ENCODE measurements at places on chromosomes 5 and 9.
A peak's percentile ranks its signal among the peaks of the same experiment; 100 is the strongest.

GRCh38 chr5:57113481-57113880 is 60.4 kb upstream of the GPBP1 start:
- no peaks in the 10 kb centered on the region for H3K36me3 ChIP-seq
- DNase-seq, result no peak
- H3K4me3 ChIP-seq, result no peak overlapping the region
- no peaks in the 10 kb centered on the region for H3K27me3 ChIP-seq

DNA sequence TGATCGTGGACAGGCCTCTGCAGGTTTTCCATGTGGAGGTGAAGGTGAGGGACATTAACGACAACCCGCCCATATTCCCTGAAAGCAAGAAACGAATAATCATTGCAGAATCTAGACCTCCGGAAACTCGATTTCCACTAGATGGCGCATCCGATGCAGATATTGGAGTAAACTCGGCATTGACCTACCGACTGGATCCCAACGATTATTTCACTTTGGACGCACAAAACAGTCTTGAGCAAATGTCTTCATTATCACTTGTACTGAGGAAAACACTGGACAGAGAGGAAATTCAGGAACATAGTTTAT is 621 bp downstream of the PCDHA13 start:
- H3K27ac ChIP-seq, result no peak overlapping the region
- no peaks in the 10 kb centered on the region for H3K4me1 ChIP-seq
- H3K27me3 ChIP-seq, result no peaks in the 10 kb centered on the region
- H3K36me3 ChIP-seq, result no peaks in the 10 kb centered on the region
- no peak for DNase-seq

DNA sequence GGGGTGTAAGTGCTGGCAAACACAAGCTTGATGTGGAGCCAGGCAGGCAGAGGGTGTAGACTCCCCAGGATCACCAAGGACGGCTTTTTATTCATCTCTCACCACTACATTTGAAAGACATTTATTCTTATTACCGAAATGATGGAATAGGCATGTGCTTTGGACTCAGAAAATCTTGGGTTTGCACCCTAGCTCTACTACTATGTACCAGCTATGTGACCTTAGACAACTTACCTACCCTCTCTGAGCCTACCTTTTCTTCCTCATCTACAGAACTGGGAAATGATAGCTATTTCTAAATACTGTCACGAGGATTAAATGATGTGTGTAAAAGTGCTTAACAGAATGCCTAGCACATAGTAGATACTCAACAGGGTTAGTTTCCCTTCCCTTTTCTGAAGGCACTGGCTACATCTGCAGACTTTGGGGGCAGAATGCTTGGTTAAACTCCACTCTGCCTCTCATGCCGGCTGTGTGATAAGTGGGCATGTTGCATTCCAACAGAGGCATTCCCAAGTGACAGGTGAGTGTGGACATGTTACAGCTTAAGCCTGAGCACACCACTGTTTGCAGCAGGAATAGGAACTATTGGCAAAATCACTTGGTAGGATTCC is 94.8 kb downstream of the SLC1A3 start:
- H3K4me3 ChIP-seq, result no peak overlapping the region
- no peaks in the 10 kb centered on the region for H3K4me1 ChIP-seq
- no peak overlapping the region for H3K27ac ChIP-seq

GRCh38 chr5:65338606-65339151 is 143.0 kb downstream of the ADAMTS6 start:
- no peaks in the 10 kb centered on the region for H3K27me3 ChIP-seq
- DNase-seq, result no peak
- H3K36me3 ChIP-seq, result no peaks in the 10 kb centered on the region
- no peak overlapping the region for H3K4me3 ChIP-seq
- no peak overlapping the region for H3K27ac ChIP-seq
- H3K4me1 ChIP-seq, result no peaks in the 10 kb centered on the region

GRCh38 chr9:91055845-91056244 is 254.2 kb downstream of the SYK start:
- peaks cover 13% of the 10 kb centered on the region for H3K4me1 ChIP-seq
- H3K36me3 ChIP-seq, result no peaks in the 10 kb centered on the region
- no peak overlapping the region for H3K27ac ChIP-seq

DNA sequence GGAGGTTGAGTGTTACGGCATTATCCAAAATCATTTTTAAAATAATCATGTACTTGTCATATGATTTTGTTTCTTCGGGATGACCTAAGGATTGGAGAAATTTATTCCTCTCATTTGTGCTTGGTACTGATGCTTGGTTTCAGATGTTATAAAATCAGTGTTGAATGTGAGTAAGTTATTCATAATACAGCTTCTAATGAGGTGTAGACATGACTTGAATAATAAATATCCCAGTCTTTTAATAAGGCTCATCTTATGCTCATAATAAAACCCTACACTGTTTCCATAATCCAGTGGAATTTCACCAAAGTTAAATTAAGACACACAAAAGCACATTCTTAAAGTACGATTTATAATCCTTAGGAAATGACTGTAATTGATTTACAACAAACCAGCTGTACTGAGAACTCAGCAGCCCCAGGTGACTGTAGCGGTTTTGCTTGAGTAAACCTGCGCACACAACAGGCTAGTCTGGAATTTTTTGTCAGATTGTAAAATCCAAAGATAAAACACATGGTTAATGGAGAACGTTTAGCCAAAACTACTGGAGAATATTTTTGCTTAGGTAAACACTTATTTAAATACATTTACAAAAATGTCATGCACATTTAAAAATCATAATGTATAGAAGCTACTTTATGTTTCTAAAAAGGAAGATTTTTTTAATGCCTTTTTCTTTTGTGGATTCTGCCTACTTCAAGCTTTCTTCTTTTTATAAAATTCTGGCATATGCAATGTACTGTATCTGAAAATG is 609.8 kb upstream of the GRAMD2B start:
- DNase-seq, result no peak
- H3K27me3 ChIP-seq, result no peaks in the 10 kb centered on the region
- H3K36me3 ChIP-seq, result no peaks in the 10 kb centered on the region
- H3K27ac ChIP-seq, result no peak overlapping the region
- no peaks in the 10 kb centered on the region for H3K4me1 ChIP-seq

DNA sequence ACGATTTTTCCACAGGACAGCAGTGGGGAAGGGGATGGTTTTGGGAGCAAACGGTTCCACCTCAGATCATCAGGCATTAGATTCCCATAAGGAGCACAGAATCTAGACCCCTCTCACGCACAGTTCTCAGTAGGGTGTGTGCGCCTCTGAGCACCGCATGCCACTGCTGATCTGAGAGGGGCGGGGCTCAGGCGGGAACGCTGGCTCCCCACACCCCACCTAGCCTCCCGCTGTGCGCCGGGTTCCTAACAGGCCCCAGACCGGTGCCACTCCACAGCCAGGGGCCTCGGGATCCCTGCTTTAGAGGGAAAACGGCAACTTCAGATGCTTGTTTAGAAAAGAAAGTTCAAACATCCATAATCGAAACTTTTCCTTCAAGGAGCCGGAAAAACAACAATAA is 20.4 kb downstream of the TERT start:
- H3K4me1 ChIP-seq, result no peaks in the 10 kb centered on the region
- no peak overlapping the region for H3K27ac ChIP-seq
- H3K36me3 ChIP-seq, result no peaks in the 10 kb centered on the region
- H3K4me3 ChIP-seq, result no peak overlapping the region
- no peaks in the 10 kb centered on the region for H3K27me3 ChIP-seq

DNA sequence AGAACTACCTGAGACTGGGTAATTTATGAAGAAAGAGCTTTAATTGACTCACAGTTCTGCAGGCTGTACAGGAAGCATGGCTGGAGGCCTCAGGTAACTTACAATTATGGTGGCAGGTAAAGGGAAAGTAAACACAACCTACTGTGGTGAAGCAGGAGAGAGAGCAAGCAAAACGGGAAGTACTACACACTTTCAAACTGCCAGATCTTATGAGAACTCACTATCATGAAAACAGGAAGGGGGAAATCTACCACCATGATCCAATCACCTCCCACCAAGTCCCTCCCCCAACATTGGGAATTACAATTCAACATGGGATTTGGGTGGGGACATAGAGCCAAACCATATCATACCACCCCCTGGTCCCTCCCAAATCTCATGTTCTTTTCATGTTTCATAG is 58.7 kb upstream of the GPR151 start:
- H3K4me3 ChIP-seq, result no peak overlapping the region
- no peak for DNase-seq
- no peaks in the 10 kb centered on the region for H3K27me3 ChIP-seq
- no peak overlapping the region for H3K27ac ChIP-seq
- H3K36me3 ChIP-seq, result no peaks in the 10 kb centered on the region

DNA sequence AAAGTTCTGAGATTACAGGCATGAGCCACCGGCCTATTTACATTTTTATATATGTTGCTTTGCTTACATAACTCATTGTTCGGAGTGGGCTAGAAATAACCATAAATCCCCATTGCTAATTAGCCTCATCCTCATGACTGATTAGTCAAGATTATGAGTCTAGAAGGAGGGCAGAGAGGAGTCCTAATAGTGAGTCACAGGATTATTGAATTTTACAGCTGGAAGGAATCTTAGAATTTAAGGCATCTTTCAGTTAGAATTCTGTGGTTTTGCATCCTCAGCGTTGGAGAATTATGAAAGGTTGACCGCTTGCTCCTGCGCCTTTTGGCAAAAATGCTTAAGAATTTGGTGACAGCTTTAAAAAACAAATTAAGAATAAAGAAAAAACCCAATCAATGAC is 2.6 kb upstream of the PBX3 start:
- H3K4me3 ChIP-seq, result no peak overlapping the region
- H3K27me3 ChIP-seq, result no peaks in the 10 kb centered on the region
- no peaks in the 10 kb centered on the region for H3K36me3 ChIP-seq
- peaks cover 3% of the 10 kb centered on the region for H3K4me1 ChIP-seq
- no peak overlapping the region for H3K27ac ChIP-seq
- DNase-seq, result no peak

DNA sequence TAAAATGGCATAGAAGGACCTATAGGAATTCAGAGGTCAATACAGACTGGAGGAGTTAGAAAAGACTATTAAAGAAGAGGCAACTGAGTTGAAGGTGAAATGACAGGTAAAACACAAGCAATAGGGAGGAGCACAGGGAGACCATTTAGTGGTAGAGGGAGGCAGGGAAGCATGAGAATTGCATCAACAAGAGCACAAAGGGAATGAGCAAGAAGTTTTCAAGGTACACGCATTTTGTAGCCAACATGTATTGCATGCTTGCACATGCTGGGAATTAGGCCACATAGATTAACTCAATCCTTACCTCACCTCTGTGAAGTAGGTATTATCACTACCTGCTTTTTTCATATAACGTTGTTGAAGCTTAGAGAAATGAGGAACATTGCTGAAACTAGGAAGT is 42.3 kb downstream of the PLPP1 start:
- DNase-seq, result no peak
- H3K27ac ChIP-seq, result peak overlapping the region; percentile 30
- peaks cover 22% of the 10 kb centered on the region for H3K4me1 ChIP-seq
- H3K27me3 ChIP-seq, result no peaks in the 10 kb centered on the region
